Mesothelial cell of epicardium (in vitro differentiated cells): ENCODE measurements at places on chromosomes 16 and 17. TPM values are rescaled to one million over a fixed set of nuclear protein-coding genes. Genes with fewer than 3 reads are reported as not detected.

DRC7 gene
- total RNA-seq: 0.43 to 0.47 TPM in 2 of 3 replicates, not detected in the other

DNA sequence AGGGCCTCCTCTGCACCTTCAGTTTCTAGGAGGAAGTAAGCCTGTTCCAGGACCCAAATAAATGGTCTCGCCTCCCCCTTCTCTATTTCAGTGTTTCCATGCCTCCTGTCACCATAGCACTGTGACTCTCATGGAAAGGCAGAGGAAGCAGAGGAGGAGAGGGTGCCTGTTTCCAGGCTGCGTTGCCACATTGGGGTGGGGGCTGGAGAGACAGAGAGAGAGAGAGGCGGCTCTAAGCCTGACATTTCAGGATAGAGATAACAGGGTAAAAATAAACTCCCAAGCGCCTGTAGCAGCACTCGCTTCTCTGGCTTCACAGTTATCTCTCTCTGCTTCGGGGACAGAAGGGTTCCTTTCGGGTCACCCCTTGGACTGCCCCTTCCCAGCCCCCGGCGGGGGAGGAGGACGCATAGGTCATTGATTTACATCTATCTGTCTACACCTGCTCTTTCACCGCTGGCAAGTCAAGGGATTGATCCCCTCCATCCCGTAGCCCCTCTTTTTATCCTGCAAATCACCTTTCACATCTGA is 71.2 kb upstream of the MRTFB start:
- DNase-seq: no peak

GRCh38 chr16:15639061-15639568 is 3.8 kb downstream of the MARF1 start:
- DNase-seq: no peak

- no peak for DNase-seq
These were observed 2180.1 kb downstream of the TP53TG3F start for GRCh38 chr16:35639233-35640205.

DNA sequence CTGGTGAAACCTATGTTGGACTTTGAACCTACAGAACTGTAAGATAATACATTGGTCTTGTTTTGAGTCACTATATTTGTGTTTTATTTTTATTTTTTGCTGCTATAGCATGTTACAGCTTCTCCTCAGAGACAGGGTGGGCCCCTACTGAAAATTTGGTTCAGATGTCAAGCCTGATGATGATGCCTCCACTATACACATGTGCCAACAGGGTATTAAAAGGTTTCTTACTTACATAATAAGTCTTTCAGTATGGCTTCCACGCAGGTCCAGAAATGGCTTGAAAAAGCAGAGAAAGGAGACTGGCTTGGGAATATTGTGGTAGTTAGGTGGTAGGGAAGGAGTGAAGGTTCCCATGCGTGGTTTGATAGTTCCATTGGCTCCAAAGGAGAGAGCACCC is 52.9 kb upstream of the ELAC2 start:
- DNase-seq: no peak

GRCh38 chr17:3635474-3636153 is 436 bp downstream of the SHPK start:
- DNase-seq: no peak
